Foreskin melanocyte (primary cell): ENCODE measurements at places on chromosomes 3 and 15.

DNA sequence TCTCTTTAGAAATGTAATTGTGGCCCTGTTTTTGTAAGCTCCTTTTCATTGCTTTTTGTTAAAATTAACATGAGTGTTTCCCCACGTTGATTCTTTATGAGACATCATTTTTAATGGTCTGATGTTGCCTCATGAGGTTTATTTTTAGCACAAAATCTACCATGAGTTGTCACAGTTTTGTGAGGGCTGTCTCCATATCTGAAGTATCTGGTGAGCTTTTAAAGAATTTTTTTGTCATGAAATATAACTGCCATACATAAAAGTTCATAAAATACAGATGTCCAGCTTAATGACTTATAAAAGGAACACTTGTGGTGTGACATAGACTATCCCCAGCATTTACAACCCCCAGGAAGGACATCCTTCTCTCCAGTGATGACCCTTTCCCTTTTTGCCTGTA is 34.3 kb upstream of the CEMIP start:
- DNase-seq: peak; percentile 9

- no peak for DNase-seq
Observed at GRCh38 chr3:197103766-197104165, 74.1 kb upstream of the MELTF start.

DNA sequence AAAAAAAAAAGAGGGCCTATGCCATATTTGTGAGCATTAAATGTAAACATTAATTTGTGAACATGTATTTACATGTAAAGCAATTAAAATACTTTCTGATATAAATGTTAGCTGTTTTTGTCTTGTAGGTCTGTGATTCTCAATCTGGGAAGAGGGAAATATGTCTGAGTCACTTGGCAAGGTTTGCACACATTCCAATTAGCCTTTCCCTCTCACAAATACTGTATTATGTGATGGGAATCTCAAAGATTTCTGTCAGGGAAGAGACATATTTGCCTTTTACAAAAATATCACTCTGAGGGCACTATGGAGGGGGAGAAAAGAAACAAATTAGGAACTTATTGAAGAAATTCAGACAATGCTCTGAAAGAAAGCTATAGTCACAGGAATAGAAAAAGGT is 483.6 kb downstream of the GBE1 start:
- DNase-seq: no peak

GRCh38 chr3:13237776-13238490 is 164.7 kb upstream of the IQSEC1 start:
- no peak for DNase-seq

GRCh38 chr15:25244731-25245585 is 193.9 kb downstream of the UBE3A start:
- DNase-seq: no peak

DNA sequence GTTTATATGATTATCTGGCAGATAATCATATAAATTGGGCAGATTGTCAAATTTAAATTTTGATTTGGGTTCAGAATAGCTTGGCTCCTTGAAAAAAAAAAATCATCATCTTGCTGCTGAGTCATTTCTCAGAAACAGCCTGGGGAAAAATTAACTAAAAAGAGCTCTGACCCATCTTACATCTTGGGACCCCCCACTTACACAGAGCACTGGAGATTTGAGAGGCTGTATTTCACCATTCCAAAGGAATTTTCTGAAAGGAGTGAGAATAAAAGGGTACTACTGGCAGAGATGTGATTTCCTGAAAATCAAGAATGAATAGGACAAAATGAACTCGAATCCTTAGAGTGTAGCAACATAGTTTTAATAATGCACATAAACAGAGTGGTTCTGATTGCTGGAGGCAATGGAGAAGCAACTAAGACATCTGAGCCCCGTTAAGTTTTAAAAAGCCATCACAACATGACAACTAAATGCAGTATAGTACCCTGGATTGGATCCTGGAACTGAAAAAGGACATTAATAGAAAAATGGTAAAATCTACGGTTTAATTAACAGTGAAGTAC is 97.5 kb downstream of the RFTN1 start:
- no peak for DNase-seq

DNA sequence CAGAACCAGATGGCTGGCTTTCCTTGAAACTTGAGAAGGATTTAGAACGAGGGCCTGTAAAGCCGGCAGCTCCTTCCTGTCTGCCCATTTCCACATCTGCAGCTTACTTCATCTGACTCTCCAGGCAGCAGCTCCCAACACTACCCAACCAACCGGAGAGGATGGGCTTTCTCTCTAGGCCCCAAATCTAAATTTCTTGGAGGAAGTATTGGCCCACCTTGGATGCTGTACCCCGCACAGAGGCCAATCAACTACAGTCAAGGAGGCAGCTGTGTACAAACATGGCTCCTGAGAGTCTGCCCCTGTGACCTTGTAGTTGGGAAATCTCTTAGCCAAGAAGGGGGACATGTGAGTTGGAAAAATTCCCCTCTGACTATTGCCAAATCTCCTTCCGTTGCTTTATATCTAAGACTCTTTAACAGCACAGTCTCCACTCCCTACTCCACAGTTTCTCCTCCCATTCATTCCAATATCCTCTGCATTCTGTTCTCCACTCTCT is 8.0 kb upstream of the ACAP2 start:
- DNase-seq: no peak

- DNase-seq: no peak
Observed at GRCh38 chr15:90789462-90789861, 72.3 kb downstream of the BLM start.

DNA sequence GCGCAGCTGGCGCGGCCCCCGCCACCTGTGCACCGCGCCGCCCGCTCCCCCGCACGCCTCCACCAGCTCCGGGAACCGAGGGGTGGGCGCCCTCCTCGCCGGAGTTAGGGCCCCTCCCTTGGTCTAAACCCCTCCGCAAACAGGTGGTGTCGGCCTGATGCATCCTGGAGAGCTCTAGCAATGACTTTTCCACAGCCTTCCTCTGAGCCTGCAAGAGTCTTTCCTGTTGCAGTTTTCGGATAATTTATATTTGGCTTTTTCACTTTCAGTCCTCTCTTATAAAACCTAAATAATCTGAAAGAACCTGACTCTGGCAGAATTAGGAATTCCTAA is 334 bp upstream of the IGSF11 start:
- DNase-seq: no peak

DNA sequence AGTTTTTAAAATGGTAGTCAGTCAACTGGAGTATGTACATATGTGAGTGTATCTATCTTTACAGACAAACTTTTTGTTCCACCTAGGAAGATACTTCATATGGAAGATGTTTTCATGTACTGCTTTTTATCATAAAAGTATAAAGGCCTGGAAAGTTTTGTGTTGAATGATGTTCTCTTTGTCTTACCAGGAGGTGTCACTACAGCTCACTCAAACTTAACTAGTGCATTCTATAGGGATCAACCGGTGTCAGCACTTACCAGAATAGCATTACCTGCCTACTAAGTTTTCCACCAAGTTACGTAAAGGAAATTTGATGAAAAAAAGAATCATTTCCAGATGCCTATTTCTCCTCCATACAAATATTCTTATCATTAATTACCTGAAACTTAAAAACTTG is 522.6 kb upstream of the SEMA6D start:
- no peak for DNase-seq

GRCh38 chr3:165642761-165643420 is 194.3 kb downstream of the BCHE start:
- DNase-seq: peak; percentile 88

GRCh38 chr3:159910991-159911663 is 77.5 kb upstream of the IL12A start:
- DNase-seq: peak; percentile 73

- no peak for DNase-seq
Observed at GRCh38 chr15:95829062-95829461, 501.4 kb upstream of the NR2F2 start.

DNA sequence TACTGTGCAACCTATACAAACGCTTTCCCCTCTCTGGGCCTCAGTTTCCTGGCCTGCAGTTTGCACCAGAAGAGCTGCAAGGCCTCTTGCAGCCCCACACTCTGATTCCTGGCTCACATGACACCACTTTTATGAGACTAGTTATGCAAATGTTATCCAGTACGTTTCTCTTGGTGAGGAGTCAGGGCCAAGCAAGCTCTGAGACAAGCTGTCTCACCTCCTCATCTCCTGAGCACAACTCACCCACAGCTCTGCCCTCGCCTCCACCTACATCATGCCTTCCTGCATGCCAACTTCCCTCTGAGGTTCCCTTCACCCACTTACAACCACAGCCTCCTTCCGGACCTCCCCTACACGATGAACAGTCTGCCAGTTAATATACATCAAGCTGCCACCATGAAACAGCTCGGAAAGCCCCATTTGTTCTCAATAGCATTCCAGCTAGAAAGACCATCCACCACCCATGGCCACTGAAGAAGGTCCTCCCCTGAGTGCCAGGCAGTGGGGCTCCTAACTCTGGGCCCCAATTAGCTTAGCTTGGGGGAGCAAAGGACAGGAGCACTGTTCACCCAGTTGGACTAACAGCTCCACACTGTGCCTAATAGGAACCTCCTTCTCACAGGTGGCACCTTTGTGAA is 25.0 kb downstream of the CRYGS start:
- DNase-seq: no peak

DNA sequence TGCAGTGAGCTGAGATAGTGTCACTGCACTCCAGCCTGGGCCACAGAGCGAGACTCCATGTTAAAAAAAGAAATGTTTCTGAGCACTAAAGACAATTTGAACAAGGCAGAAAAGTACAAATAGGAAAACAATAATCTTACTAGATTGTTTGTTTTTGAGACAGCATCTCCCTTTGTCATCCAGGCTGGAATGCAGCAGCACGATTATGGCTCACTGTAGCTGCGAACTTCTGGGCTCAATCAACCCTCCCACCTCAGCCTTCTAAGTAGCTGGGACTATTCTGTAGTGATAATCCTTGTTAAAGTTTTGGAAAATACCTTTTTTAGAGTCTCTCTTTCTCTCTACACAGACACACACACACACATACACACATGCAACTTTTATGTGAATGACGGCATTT is 107.1 kb downstream of the LPP start:
- DNase-seq: no peak

DNA sequence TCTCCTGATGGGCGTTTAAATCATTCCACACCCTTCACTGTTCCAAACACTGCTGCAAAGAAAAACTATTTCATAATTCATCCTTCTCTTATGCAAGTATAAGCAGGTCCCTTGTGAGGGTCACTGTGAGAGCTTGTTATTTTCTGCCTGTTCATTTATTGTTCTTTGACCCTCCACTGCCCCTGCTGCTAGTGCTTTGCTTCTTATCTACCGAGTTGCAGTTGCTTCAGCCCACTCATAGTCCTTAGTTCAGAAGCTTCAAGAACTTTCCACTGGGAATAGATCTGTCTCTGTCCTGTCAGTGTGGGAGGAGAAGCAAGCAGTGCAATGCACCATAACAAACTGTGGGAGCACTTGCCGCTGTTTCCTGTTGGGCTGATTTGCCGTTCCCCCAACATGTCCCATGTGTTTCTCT is 39.8 kb downstream of the RIOX2 start:
- no peak for DNase-seq

GRCh38 chr3:55167586-55168317 is 239.9 kb upstream of the LRTM1 start:
- peak; percentile 28 for DNase-seq

- no peak for DNase-seq
Observed at GRCh38 chr3:68485051-68485450, 447.3 kb downstream of the TAFA4 start.

DNA sequence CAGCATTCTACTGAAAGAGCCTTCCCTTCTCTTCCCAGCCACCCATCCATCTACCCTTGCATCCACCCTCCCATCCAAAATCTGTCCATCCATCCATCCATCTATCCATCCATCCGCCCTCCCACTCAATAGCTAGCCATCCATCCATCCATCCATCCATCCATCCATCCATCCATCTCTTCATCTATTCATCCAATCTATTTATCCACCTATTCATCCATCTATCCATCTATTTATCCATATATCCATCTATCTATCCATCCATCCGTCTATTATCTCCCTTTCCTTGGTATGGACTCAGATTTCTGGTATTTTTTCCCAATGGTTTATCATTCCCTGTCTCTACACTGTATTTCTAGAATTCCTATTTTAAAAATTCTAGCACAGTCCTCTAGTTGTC is 46.1 kb upstream of the PPARG start:
- no peak for DNase-seq

GRCh38 chr15:25089577-25089976 is 134.8 kb downstream of the SNRPN start:
- DNase-seq: no peak

DNA sequence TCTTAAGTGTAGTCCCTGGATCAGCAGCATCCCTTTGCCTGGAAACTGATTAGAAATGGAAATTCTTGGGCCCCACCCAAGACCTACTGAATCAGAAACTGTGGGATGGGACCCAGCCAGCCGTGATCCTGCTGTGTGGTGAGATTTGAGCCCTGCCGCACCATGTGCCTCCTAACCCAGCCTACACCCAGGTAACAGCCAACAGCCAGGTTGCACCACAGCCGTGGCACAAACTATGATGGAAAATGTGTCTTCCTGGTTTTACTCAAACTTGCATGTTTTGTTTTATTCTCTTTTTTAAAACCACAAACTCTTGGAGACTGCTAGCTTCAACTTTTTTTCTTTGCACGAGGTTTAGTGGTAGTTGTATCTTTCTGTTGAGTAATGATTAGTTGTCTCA is 2.6 kb downstream of the LIMD1 start:
- DNase-seq: no peak

- no peak for DNase-seq
Observed at GRCh38 chr3:197216169-197216860, 82.1 kb downstream of the DLG1 start.

DNA sequence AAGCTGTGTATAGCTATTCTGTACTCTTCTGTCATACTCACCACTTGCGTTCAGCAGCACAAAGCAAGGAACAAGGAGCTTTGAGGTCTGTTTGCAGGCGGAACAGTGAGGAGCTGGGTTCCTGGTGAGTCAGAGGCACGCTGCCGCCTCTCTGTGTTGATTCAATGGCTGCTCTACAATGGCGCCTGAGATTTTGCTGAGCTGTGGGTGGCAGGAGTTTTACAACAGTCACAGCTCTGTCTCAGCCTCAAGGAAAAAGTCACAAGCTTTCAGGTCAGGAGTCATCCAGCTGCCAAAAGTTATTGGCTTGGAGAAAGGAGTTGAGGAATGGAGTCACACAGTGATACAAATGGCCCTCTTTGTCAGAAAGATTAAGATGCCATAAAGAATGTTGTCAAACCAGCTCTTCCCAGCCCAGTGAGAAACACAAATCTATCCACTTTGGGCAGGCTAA is 98.1 kb downstream of the SSR3 start:
- peak; percentile 97 for DNase-seq
